ENCODE measurements at places on chromosomes 1 and 21.

- DNase-seq: no peak
Measured at GRCh38 chr1:198892065-198892464, 253.2 kb downstream of the PTPRC start.

- DNase-seq: no peak
Measured at GRCh38 chr21:45420061-45421041, 15.4 kb downstream of the COL18A1 start.

GRCh38 chr1:57615956-57616355 is 192.1 kb upstream of the DAB1 start:
- DNase-seq: no peak

- DNase-seq: no peak
Measured at GRCh38 chr1:5617179-5617520, 375.1 kb downstream of the NPHP4 start.

- no peak for DNase-seq
Measured at GRCh38 chr1:53819387-53819786, 18.7 kb downstream of the NDC1 start.
